ENCODE measurements at places on chromosomes 13 and 19. TPM values are rescaled to one million over a fixed set of nuclear protein-coding genes. Genes with fewer than 3 reads are reported as not detected.

TYROBP gene
- total RNA-seq, result not detected

ZNF677 gene
- total RNA-seq, result not detected

VSTM1 gene
- total RNA-seq, result 0.23 TPM

RTBDN gene
- total RNA-seq, result not detected

POU4F1 gene
- total RNA-seq, result 0.88 TPM

PSG4 gene
- total RNA-seq, result 0.71 TPM

SBK2 gene
- 1.8 TPM for total RNA-seq

C2CD4C gene
- total RNA-seq, result 0.53 TPM

LILRA6 gene
- total RNA-seq, result not detected

YJEFN3 gene
- 3.4 TPM for total RNA-seq

HS6ST3 gene
- total RNA-seq, result not detected

UNC13A gene
- total RNA-seq, result 1.1 TPM

SMIM44 gene
- not detected for total RNA-seq

SPPL2B gene
- total RNA-seq, result 16.5 TPM

BRME1 gene
- total RNA-seq, result 0.64 TPM

IGFL2 gene
- 1.3 TPM for total RNA-seq

MAMSTR gene
- 0.30 TPM for total RNA-seq

SLC27A5 gene
- 20.1 TPM for total RNA-seq

ATP4B gene
- not detected for total RNA-seq

TTC9B gene
- 0.32 TPM for total RNA-seq

LRRC63 gene
- not detected for total RNA-seq

LSM14A gene
- total RNA-seq, result 302 TPM

EID2 gene
- total RNA-seq, result 39.3 TPM

TNFRSF19 gene
- total RNA-seq, result 3.8 TPM

TIMM50 gene
- total RNA-seq, result 219 TPM

ANO8 gene
- total RNA-seq, result 2.8 TPM

TNPO2 gene
- total RNA-seq, result 23.9 TPM

TEX29 gene
- not detected for total RNA-seq

KLK12 gene
- total RNA-seq, result not detected

MRPL57 gene
- total RNA-seq, result 19.3 TPM

S1PR5 gene
- total RNA-seq, result 1.1 TPM

TSHZ3 gene
- total RNA-seq, result 2.3 TPM

ZNF888 gene
- not detected for total RNA-seq

TEAD2 gene
- total RNA-seq, result 18.8 TPM

Data from A549 treated with dexamethasone at 1 μM for 4 hours (cell line).